ENCODE measurements at places on chromosomes 12 and 14.

- DNase-seq: no peak
Observed at GRCh38 chr12:114847441-114848035, 163.6 kb upstream of the TBX3 start.

- no peak for DNase-seq
Observed at GRCh38 chr12:101297661-101298060, 17.8 kb downstream of the UTP20 start.

DNA sequence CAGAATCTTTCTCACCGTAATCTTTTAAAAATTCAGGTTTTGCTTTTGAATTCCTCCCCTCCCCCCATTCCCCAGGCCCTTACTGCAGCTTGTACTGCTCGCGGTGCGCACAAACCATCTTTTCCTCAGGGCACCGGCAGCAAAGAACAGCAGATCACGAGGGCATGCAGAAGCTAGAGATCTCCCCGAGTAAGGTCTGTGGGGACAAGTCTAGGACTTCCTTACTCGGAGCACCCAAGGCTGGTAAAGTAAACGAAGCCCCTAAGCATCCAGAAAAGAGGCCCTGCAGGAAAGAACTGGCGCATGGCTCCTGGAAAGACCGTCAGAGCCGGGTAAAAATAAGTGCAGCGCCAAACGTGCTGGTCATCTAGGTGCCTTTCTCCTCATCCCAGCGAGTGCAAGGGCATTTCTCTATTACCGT lies 727 bp downstream of the LDHB start:
- DNase-seq: peak; percentile 35

GRCh38 chr12:101299931-101300330 lies 20.0 kb downstream of the UTP20 start:
- no peak for DNase-seq

DNA sequence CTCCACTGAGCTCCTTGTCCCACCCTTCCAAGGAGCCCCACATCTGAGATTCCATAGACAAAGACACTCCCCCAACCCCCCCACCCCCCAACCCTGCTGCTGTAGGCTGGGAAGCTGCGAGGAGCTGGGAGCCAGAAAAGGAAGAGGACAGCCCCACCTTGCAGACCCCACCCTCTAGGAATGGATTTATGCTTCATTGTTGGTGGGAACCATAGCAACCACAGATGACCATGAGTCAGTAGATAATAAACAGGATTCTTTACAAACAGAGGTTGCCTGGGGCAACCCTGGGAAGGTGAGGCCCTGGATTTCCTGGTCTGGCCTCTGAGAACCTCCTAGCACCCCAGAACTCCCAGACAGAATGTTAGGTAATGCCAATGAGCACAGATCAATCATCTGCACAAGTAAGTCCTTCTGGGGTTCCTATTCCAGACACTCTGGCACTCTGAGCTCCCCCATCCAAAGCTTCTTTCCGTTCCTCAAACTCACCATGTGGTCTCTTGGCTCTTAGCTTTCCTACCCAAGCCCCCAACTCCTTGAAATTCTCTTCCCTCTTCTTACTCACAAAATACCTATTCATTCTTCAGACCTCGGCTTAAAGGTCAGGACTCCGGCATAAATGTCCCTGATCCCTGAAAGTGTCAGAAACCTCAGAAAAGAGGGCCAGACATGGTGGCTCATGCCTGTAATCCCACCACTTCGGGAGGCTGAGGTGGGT lies 15.2 kb upstream of the PLEKHG6 start:
- DNase-seq: peak; percentile 42
